ENCODE measurements at places on chromosomes 7 and 10.

DNA sequence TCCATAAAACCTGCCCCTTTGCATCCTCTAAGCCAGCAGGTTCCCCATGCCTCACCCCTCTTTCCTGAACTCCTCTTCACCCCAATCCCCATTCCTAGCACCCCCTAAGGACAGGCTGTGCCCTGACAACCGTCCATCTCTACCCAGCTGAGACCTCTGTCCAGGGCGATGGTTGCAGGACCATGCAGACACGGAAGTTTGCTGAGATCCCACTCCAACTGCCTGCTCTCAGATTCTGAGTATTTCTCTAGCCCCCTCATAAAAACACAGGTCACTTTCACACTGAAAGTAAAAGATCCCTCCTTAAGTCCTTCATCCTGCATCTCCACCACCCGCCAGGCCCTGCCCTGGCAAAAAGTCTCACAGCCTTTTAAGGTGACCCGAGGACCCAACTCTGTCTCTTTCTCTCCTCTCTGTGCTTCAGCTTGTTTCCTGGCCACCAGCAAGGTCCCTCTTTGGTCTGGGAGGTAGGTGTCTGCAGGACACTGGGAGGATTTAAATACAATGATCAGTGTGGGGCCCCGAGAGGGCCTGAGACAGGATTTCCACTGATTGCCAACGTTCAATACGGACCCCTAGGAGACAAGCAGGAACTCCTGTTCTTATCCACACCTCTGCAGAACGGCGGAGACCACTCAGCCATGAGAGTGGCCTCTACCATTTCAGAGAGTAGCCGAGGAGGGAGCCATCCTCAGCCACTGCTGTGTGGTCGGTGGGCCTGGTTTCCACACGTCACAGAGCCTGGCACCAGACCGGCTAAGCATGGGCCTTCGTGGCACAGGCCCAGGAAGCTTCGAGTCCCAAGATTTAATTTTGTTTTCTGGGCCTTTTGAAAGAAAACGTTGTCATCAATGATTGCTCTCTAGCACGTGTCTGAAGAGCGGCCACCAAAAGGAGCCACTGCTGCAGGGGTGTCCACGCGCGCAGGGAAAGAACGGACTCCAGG lies 27.9 kb downstream of the CALML3 start:
- no peak for DNase-seq

DNA sequence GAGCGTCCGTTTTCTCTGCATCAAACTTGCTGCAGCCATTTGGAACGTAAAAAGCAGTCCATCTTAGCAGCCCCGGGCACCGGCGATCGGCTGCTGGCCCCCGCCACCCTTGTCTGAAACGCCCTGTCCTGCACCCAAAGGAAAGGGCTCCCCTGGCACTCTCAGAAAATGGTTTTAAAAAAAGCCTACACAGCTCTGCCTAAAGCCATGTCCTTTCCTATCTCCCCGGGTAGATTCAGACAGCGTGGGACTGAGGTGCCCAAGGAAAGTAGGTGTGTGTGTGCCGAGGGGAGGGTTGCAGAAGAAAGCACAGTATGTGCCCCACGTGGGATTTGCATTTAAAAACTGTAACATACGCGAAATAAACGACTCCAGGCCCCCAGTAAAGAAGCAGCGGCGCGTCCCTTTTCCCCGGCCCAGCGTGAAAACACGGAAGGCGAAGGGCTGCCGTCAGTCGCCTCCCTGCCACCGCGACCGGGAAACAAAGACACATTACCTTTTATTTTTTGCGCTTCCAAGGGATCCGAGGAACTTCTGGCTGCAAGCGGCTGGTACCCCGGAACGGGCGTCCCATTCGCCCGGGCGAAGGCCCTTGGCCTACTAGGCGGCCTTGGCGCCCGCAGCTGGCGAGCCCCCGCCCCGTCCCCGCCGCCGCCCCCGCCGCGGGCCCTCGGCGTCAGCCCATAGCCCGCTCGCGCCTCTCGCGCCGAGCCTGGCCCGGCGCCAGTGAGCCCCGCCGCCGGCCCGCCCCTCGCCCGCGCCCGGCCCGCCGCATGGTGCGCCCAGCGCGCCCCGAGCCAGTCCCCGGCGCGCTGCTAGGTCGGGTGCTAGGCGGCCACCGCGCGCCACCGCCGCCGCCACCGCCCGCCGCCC lies 304.6 kb downstream of the PRPF18 start:
- no peak for DNase-seq

- no peak for DNase-seq
Measured at GRCh38 chr10:52751337-52751736, 21.2 kb downstream of the MBL2 start.

DNA sequence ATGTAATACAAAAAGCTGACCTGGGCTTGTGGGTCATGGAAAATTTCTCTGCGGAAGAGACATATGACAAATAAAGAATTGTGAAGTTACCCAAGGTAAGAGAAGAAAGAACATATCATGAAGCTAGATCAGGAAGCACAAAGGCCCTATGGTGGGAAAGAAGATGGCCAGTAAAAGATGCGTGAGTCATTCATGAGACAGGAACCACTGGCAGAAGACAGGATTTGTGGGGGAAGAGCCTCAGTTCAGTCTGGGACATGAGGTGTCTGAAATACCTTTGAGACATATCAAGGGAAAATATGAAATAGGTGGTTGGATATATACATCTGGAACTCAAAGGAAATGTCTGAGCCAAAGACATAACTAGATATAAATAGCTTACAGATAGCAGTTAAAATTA lies 27.7 kb upstream of the AMPH start:
- no peak for DNase-seq

Data from NCI-H2081 treated with DMSO at 0.1 percent for 48 hours (cell line).